ENCODE measurements at places on chromosomes 6 and 20.

DNA sequence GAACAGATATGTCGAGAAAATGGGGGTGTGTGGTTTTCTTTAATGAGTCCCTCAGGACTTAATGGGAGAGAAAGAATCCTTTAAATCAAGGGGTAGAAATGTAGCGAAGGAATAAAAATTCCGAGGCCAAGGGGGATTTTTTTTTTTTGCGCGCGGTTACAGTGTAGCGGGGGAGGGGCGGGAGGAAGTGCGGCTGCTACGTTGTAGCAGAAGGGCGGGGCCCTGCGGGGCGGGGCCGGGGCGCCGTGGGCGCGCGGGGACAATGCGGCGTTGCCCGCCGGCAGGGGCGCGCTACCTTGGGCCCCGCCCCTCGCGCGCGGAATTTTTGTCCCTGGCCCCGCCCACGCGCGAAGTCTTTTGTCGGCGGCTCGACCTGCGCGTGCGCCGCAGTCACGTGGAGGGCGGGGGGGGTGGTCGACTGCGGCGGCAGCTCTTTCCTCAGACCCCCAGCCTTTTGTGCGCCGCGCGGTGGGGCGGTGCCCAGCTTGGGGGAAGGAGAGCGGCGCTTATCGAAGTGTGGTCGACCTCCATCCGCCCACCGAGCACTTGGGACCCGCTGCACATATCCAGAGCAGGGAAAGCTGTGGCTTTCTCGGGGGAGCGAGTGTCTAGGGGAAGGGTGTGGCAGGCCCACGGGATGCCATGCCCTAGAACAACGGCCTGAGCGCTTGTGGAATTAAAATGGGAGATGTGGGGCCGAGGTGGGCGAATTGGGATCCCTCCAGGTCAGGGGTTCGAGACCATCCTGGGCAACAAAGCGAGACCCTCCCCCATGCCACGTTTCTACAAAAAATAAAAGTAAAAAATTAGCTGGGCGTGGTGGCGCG is 1.3 kb downstream of the TUBB start:
- DNase-seq, result peak; percentile 98

DNA sequence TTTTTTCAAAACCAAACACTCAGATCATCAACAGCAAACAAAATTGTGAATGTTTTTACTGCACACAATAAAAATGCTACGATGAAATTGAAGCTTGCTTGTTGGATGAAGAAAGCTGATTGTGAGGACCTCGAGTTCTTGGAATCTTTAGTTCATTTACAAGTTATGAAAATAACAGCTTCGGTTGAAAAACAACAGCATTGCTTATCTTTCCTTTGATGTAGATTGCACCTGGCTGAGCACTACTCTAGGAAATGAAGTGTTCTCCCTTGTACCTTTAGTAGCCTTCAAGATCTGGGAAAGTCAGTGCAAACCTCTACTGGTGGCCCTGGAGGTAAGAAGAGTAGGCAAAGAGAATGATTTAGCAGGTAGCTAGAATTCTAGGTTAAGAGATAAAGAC is 2.2 kb upstream of the HMGN3 start:
- no peak for DNase-seq

GRCh38 chr6:51568771-51569170 is 518.6 kb downstream of the PKHD1 start:
- no peak for DNase-seq

- DNase-seq, result no peak
Observed at GRCh38 chr20:57040466-57040865, 226.0 kb downstream of the BMP7 start.

DNA sequence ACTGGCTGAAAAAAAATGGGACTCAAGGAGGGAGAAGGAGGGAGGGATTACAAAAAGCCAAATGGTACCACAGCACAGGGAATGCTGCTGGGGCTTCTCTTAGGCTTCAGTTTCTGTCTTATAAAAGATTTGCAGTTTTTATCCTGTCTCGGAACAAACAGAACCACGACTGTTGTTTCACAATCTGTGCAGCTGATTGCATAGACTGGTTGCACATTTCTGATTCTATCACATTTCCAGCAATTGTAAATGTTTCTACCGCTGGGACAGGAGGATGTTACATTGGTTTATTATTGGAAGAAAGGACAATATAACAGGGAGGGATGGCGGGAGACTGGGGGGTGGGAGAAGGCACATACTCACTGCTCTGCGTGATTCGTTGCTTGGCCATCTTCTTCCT is 73.5 kb upstream of the ARID1B start:
- no peak for DNase-seq

- DNase-seq, result no peak
Observed at GRCh38 chr6:128882991-128883611, at the start of gene LAMA2. LAMA2 (plus strand) TSS chr6:128883138; CDS start chr6:128883246, 108 bp downstream.

DNA sequence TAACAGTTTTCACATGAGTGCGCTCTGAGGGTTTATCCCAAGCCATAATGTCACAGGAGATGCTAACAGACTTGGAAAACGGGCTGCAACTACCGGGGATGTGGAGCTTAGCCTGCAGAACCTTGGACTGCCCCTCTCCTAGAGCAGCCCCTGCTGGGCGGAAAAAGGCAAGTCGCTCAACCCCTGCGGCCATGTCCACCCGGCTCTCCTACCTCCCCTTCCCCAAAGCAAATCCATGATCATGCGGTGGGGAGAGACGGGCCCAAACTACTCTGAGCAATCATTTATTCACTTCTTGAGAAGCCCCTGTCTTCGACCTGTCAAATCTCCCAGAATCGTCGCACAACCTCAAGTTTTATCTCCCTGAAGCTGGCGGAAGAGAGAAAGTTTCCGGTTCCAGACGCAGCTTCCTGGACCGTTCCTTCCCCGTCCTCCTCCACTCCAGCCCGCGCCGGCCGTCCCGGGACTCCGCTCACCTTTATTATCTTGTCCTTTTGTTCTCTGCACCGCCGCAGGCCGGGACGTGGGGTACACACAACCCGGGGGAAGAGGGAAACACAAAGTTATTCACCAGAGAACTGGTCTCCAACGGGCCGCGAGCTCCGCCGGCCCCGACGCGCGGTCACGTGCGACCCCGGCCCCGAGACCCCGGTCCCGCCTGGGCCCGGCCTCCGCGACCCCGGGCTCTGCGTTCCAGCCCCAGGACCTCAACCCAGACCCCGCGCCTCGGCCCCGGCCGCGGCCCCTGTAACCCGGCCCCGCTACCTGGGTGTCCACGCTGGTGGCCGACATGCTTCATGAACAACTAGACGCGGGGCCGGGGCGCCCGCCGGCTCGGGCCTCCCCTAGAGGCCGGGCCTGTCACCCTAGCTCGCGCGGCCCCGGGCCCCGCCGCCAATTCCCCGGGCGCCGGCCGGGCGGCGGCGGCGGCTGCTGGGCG is 560 bp downstream of the YTHDF1 start:
- peak; percentile 72 for DNase-seq

DNA sequence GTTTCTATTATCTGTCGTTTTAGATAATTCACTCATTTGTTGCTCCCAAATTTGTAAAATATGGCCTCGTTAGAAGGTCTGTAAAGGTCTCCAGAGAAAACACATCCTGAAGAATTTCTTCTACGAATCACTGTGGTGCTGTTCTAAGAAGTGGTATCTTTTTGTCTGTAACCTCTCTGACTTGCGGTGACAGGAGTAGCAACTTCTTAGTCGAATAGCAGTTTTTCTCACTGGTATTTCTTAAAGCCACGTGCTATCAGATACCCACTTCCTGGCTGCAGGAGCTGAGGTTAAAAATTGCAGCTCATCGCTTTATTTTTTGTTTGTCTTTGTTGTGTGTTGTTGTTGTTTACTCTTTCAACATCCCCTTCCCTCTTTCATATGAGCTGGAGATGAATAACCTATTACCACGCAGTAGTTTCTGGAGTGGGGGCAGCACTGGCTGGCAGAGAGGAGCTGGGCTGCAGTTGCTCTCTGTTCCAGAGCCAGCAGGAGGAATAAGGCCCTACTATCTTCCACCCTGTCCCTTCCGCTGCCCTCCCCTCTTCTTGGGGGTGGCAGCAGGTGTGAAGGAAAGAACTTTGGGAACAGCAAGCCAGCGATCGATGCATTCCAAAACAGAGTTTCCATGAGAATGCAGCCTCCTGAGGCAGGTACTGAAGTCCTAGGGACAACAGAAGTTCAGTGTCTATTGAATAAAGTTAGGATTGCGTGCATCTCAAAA is 64.7 kb downstream of the C6orf118 start:
- DNase-seq, result no peak

DNA sequence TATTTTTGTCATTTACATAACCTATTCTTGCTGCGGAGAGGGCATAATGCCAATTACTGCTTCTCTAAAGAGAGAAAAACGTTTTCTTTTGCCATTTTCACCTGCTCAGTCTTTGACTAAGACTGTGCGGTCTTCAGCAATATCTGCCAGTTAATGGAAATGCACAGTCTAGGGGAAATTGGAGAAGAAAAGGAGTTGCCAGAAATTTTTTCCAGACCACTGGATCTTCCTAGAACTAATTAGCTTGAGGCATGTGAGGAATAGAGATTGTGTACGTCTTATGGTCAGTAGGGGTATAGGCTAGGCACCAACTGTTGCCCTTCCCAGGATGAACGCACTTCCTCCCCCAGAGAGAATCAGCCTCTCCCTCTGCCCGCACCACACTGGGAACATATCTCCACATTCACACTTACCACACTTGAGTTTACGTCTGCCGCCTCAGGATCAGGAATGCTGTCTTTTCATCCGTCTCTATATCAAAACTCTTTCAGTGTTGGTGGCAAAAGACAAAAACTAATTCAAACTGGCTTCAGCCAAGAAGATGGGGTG is 67.9 kb upstream of the E2F3 start:
- no peak for DNase-seq

- no peak for DNase-seq
Observed at GRCh38 chr20:44596010-44596409, 13.6 kb downstream of the PKIG start.

GRCh38 chr6:170522565-170523183 is 30.4 kb downstream of the PSMB1 start:
- DNase-seq, result no peak

GRCh38 chr6:38997128-38997761 is 51.3 kb upstream of the GLP1R start:
- DNase-seq, result peak; percentile 66

- peak; percentile 73 for DNase-seq
Observed at GRCh38 chr20:51494241-51495110, 48.0 kb downstream of the NFATC2 start.
